ENCODE measurements at places on chromosomes 6 and 20.

DNA sequence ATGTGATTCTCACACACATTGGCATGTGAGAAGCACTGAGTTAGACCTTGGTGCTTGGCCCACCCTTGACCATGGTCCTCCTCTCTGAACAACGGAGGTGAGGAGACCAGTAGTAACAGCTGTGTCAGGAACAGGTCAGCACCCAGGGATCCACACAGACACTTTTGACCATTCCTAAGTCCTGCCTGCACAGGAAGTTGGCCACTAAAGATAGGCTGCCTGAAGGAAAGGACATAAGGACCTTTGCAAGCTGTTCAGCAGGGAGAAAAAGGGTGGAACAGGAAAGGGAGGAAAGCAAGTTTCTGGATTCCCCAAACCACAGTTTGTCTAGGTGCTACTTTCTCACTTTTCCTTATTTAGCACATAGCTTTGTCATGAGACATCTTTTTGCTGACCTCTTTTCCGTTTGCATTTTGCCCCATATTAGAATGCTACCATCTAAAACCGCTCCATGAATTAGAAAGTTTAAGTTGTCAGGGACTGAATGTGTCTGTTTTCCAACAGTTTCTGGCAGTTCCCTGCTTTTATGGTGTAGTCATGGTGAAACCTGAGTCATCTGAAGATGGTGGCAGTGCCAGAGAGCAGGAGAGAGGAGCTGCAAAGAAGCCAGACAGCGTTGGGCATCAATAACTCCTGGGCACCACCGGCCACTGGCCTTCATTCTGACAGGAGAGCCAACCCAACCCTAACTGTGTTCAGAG lies 1.1 kb upstream of the CD109 start:
- no peak for DNase-seq

GRCh38 chr6:14055541-14055940 lies 62.0 kb upstream of the CD83 start:
- DNase-seq = peak; percentile 98

GRCh38 chr20:35833241-35833640 lies 61.4 kb downstream of the PHF20 start:
- no peak for DNase-seq

DNA sequence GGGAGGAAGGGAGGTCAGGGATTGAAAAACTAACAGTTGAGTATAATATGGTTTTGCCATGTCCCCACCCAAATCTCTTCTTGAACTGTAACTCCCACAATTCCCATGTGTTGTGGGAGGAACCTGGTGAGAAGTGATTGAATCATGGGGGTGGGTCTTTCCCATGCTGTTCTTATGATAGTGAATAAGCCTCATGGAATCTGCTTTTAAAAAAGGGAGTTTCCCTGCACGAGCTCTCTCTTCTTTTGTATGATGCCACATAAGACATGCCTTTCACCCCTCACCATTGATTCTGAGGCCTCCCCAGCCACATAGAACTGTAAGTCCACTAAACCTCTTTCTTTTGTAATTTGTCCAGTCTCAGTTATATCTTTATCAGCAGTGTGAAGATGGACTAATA lies 833.4 kb upstream of the MAP3K7 start:
- no peak for DNase-seq

- DNase-seq = peak; percentile 46
These were observed 90.6 kb downstream of the PSMB1 start for GRCh38 chr6:170462366-170463020.

DNA sequence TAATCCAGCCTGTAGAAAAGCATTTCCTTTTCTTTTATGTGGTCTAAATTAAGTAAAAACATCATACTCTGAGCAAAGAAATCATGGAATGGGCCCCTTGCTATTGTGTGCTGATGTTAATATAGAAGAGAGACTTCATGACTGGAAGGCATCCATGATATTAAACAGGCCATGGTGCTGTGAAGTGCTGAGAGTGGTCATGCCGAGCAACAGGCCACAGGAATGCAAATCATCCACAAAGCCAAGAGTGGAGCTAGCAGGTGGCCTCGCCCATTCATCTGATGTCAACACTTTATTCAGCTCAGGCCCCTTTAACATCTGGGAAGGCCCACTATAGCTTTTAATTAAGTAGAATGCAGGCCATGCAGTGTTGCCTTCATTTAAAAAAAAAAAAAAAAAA lies 115.2 kb upstream of the HMGCLL1 start:
- no peak for DNase-seq

DNA sequence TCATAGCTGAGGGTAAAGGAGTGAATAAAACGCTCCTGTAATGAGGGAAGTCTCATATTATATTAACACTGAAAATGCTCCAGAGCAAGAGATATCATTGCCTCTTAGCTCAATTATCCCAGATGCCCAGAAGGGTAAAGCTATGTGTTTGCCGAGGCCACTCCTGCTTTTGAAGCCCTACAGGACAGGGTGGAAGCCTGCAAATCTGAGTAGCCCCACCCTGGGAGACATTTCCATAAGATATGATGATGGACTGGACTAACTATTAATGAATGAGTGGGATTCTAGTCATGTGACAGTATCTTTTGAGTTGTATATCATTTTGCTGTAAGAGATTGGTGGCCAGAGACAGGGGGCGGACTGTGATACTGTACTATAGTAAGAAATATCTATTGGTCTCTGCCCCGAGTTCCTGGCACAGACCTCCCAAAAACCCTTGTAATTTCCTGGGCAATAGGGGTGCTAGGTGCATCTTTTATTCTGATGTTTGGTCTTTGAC lies 10.5 kb upstream of the SLC22A2 start:
- no peak for DNase-seq

- no peak for DNase-seq
These were observed 11.1 kb upstream of the LCA5 start for GRCh38 chr6:79548304-79548703.

- peak; percentile 16 for DNase-seq
These were observed 353 bp downstream of the TRAM2 start for GRCh38 chr6:52576392-52577021.

DNA sequence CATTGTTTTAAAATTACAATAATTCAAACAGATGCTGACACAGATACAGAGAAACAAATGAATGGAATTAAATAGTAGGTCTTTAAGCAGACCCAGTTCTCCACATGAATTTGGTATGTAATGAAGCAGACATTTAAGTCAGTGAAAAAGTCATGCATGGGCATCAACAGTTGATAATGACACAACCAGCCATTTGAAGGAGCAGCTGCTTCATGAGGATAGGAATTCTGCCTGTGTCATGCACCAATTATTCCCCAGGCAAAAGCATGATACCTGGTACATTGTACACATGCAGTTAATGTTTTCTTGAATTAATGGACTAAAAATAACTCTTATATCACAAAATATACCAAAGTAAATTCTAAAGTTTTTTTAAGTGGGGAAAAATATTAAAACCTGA lies 11.2 kb upstream of the HEY2 start:
- DNase-seq = no peak

GRCh38 chr20:56722042-56722441 lies 92.9 kb downstream of the TFAP2C start:
- DNase-seq = no peak

DNA sequence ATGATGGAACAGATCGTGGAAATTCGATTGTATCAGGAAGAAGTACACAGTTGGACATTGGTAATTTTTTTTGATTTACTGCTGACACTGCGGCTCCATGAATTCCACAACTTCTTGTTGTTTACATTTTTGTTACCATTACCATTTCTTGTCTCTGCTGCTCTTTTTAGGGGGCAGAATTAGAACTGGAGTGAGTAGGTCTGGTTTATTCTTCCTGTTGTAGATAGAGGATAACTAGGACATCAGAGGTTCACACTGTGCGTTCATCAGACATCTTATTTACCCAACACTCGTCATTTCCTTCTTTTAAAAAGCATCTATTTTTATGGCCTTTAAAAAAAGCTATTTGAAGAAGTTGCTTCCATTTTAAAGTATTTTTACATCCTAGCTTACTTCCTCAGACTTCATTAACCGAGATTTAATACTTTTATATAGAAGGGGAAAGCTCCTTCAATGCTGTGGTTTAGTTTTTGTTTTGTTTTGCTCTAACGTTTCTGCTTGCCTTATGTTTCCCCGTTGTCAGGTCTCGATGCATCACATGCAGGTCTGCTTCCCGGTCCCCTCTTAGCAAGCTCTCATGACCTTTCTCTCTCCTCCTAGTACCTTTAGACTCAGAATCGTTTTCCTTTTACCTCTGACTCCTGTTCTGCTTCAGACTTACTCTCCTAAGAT lies 139.1 kb downstream of the ARID1B start:
- no peak for DNase-seq

- DNase-seq = peak; percentile 19
These were observed 881 bp upstream of the AIG1 start for GRCh38 chr6:143059663-143060353.

GRCh38 chr6:95785785-95786184 lies 208.4 kb downstream of the MANEA start:
- no peak for DNase-seq

- no peak for DNase-seq
These were observed 248.6 kb upstream of the SUPT3H start for GRCh38 chr6:45626087-45626891.

DNA sequence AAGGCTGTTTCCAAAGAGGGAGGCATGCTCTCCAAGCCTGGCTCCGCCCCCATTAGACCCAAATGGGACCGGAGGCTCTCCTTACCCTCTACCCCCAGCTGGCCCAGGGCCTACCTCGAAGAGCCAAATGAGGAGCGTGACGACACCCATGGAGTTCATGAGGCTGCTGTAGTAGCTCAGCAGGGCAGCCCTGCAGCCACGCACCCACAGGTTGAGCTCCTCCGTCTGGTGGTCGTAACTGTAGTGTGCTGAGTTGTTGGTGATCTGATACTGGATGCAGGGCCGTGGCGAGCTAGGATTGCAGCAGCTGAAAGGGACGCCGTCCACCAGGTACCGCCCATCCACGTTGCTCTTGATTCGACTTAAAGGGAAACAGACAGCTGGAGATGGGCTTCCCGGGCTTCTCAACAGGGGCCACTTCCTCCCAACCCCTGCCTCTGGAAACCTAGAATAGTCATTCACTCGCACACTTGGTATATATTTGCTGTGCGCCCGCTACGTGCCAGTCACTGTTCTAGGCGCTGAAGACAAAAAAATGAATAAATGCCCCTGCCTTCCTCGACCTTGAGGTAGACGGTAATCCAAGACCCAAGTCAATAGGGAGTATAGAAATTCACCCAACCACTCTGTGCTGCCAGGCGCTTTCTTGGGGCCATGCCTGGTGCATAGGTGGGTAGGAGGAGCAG lies 18.0 kb downstream of the PRPH2 start:
- peak; percentile 73 for DNase-seq

GRCh38 chr6:78844899-78845298 lies 22.5 kb upstream of the IRAK1BP1 start:
- DNase-seq = no peak

- DNase-seq = no peak
These were observed 156.7 kb upstream of the TENT5A start for GRCh38 chr6:81909162-81909561.

GRCh38 chr20:14882157-14882556 lies 544.7 kb upstream of the FLRT3 start:
- DNase-seq = no peak

GRCh38 chr20:3080939-3081388 lies 3.6 kb downstream of the AVP start:
- DNase-seq = no peak

- no peak for DNase-seq
These were observed 33.3 kb upstream of the SLC22A16 start for GRCh38 chr6:110509617-110510241.

DNA sequence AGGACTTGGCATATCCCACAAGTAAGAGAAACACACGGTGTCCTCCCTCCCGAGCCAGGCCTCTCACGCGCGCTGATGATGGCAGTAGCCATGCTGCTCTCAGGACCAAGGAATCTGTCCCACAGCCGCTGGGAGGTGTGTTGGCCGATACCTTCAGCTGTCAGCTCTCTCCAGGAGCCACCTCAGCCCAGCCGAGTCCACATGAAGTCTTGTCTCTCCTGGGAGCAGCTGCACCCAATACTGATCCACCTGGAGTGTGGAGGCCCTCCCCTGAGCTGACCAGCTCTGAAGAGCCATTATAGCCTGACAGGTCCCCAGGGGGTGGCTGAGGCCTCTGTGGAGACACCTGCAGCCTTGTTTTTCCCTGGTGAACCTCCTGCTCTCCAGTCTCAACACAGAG lies 23.8 kb upstream of the NXT1 start:
- DNase-seq = no peak

DNA sequence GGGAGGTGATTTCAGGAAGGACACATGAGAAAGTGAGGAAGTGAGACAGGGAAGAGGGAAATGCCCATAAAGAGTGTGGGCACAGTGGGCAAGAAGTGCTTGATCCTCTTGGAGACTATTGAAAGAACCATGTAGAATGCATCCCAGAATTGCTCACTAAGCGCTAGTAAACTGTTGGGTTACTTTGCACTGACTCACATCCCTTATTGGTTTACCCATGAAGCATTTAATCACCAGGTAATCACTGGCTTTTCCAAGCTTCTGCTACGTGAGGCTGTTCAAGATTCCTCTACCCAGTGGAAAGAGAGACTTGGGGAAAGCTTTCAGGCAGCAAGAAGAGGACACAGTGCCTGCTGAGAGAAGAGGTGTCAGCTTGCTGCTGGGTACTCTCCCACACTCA lies 410.0 kb upstream of the JAG1 start:
- no peak for DNase-seq

- DNase-seq = no peak
These were observed 145.3 kb downstream of the KHDC1L start for GRCh38 chr6:73079978-73080377.

DNA sequence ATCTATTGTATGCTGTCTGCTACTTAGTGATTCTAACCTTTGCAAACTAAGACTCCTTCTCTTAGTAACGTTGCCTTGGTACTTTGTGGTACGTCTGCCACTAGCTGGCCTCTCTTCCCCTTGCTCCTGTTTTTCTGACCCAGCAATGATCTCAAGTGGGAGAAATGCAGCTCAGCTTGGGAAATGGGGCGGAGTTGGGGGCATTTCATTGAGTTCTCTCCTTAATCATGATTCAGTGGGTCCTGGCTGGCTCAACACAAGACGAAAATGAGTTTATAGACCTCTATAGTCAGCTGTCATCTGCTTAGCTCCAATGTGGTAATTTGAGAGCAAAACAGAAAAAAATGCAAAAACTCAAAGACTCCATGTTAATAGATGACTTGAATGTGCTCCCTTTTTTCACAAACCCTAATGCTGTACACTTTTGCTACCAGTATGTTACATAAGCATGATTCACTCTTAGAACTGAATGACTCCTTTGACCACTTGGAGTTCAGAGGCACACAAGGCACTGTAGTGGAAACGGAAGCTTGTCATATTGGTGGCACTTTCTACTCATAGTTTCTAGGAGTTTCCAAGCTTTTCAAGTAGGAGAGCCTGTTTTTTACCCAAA lies 55.3 kb upstream of the SOX4 start:
- no peak for DNase-seq

GRCh38 chr20:16666272-16666671 lies 63.6 kb upstream of the SNRPB2 start:
- DNase-seq = no peak

Data from NCI-H2029 treated with DMSO at 0.1 percent for 48 hours (cell line).